Stimulated activated CD8-positive, alpha-beta memory T cell treated with anti-CD3 and anti-CD28 coated beads, Interleukin-15, amount 100 ng/mL, for 4 hours (primary cell): ENCODE measurements at places on chromosomes 3 and 15.

DNA sequence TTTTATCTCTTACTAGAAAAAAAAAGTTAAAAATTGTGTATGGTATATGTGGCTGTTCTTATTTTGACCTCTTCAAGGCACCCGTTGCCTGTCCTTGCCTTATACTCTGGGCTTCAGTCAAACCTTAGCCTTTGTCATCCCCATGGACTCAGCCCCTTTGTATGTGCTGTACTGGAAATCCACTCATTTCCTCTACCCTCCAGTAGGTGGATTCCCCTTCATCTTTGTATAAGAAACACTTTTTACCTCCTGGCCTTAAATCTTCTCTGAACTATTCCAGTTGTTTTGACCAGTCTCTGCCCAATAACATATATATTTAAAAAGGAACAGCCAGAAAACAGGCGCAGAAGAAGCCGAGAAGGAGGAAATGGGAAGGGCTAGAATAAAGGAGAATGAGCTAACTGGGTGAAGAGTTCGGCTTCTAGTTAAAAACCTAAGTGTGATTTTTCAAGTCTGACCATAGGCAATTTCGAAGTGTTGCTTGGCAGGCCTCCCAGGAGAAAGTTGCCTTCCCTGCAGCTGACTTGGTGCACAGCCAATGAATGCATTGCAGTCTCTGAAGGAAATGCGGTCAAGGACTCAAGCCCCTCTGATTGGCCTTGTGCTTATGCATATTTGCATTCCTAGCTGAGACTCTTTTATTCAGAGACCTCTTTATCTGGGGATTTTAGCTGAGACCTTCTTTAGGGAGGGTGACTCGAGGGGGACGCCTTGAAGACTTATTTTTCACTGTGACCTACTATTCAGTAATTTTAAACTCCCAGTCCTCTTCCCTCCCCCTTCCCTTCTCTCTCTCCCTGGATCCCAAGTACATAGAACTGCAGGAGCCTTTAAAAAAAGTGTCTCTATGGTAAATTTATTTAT, 277.4 kb downstream of the ROBO1 start:
- DNase-seq, result no peak

DNA sequence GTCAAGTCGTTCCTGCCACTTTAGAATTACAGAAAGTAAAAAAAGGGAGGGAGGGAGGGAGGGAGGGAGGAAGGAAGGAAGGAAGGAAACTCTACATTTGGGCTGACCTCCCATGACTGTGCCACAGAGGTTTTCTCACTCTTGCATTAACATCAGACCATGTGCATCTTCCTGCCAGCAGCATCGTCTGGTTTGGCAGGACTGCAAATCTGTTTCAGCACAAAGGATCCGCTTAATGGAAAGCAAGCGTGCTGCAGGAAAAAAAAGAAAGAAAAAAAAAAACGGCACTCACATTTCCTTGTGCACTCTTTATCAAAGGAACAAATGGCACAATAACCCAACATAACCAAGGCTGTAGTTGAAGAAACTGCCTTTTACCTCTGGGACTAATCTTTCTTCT, 148.8 kb upstream of the HES1 start:
- DNase-seq, result no peak

DNA sequence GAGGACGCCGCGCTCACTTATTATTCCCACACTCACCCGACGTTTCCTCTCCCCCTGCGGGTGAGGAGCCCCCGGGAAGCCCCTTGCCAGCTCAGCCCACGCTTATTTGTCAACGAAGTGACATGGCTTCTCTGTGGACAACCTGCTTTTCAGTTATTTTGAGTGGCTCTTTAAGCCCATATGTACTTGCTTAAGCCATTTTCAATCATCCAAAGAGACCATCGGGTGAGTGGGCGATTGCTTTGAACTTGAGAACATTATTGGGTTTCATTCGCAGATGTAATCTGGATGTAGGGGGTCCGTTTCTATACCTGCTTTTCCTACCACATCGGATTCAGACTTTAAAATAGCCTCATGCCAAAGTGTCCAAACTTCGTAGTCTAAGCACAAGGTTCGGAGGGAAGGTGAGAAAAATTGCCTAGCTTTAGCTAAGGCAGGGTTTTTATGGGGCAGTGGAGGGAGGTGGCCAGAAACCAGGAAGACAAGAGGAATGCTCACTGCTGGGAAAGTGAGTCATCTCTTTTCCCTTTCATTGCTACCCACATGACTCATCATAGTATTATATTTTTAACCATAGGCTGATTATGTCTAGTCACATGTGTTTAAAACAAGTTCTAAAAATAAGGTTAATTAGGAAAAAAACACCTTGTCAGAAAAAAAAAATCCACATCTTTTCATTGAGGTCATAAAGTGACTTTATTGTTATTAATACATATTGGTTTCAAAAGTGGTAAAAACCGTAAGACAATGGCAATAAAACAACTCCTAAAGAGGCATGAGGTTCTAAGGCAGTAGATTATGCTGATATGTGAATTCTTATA, 773.1 kb upstream of the NR2F2 start:
- DNase-seq, result no peak

DNA sequence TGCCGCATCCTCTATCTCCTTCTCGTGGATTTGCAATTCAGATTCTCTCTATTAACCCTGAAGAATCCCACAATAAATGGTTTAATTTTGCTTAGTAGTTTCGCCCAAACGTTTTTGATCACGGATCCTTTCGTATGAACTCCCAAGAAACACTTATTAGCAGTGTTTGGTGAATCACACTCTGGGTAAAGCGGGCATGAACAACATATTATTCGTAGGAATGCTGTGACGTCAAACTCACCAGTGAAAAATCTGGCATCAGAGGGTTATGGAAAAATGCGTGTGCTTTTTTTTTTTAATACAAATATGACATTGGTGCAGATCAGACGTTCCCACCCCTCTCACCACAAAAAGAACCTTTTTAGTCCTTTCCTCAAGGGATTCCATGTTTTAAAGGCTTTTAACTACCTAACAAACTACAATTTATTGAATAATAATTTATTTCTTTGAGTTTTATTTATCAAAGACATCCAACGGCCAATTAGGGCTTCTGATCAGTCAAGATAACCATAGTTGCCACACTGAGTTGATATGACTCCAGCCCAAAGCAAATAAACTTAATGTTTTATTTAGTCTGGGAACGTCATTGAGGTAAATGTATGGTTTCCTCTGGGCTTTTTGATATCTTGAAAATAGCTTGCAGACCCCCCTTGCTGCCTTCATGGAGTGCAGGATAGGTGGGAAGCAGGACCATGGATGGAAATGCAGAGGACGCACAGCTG, 45.5 kb upstream of the CGNL1 start:
- no peak for DNase-seq

- DNase-seq, result no peak
These were observed 98.9 kb upstream of the ST8SIA2 start for GRCh38 chr15:92294759-92295158.

DNA sequence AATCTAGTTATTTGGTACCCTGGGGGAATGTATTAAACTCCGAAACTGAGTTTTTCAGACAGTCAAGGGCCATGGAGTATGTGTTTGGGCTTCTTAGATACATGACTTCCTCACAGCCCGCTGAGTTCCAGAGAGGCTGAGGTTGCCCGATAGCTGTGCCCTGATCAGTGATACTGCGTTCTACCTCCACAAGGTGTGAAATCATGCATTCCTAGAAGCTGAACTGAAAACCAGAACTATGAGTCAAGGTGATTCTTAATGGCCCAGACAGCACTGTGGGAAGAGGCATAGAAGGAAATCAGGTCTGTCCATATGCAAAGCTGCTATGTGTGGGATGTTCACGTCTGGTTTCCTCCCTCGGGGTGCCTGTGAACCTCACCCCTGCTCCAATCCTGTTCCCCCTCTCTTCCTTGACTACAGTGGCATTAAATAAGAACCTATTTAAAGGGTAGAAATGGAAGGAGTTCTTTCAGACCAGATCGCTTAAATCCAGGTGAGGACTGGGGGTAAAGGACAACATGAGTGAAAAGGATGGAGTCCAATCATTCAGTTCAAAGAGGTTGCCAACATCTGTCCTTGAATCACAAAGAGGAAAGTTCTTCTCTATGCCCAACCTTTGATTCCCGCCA, 74.3 kb downstream of the MYO1E start:
- DNase-seq, result peak; percentile 4

GRCh38 chr3:39144748-39145380, 8.5 kb downstream of the CSRNP1 start:
- DNase-seq, result no peak

GRCh38 chr3:55965776-55966175, 478.7 kb upstream of the WNT5A start:
- DNase-seq, result no peak
